Left lung (tissue), 14 donors: ENCODE measurements at places on chromosomes 4 and X. TPM values are rescaled to one million over a fixed set of nuclear protein-coding genes. Genes with fewer than 3 reads are reported as not detected.

RNF128 gene
- total RNA-seq: 20.8 TPM

GRCh38 chr4:165947019-165947418 lies 74.0 kb downstream of the TLL1 start:
- H3K27me3 ChIP-seq: no peaks in the 10 kb centered on the region
- no peak for DNase-seq
- H3K27ac ChIP-seq: no peak overlapping the region
- no peak overlapping the region for H3K4me3 ChIP-seq

GRCh38 chr4:123832173-123833026 lies 435.8 kb downstream of the SPRY1 start:
- DNase-seq: peak; percentile 45
- no peaks in the 10 kb centered on the region for H3K36me3 ChIP-seq
- no peak overlapping the region for H3K4me3 ChIP-seq

- H3K27ac ChIP-seq: no peak overlapping the region
- no peaks in the 10 kb centered on the region for H3K4me1 ChIP-seq
- no peaks in the 10 kb centered on the region for H3K36me3 ChIP-seq
- H3K4me3 ChIP-seq: no peak overlapping the region
- H3K27me3 ChIP-seq: no peaks in the 10 kb centered on the region
These were observed 491.9 kb downstream of the MID1IP1 start for GRCh38 chrX:39293203-39293602.

DNA sequence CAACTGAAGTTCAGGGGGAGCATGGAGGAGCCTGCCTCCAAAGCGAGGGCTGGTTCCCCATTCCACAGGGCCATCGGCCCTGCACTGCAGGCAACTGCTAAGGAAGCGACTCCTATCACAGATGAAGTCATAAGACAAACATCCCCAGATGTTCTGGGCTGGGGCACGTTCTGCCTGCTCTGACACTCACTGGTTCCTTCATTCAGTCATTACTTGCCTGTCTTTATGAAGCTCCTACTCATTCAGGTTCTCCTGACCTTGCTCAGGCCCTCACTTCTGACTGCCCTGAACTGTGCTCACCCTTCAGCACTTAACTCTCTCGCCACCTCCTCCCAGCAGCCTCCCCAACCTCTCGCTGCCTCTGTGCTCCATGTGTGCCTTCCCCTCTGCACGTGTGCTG lies 2.5 kb upstream of the SLC2A9 start:
- DNase-seq: no peak
- no peak overlapping the region for H3K4me3 ChIP-seq
- H3K4me1 ChIP-seq: peaks cover 53% of the 10 kb centered on the region
- H3K27me3 ChIP-seq: no peaks in the 10 kb centered on the region

DNA sequence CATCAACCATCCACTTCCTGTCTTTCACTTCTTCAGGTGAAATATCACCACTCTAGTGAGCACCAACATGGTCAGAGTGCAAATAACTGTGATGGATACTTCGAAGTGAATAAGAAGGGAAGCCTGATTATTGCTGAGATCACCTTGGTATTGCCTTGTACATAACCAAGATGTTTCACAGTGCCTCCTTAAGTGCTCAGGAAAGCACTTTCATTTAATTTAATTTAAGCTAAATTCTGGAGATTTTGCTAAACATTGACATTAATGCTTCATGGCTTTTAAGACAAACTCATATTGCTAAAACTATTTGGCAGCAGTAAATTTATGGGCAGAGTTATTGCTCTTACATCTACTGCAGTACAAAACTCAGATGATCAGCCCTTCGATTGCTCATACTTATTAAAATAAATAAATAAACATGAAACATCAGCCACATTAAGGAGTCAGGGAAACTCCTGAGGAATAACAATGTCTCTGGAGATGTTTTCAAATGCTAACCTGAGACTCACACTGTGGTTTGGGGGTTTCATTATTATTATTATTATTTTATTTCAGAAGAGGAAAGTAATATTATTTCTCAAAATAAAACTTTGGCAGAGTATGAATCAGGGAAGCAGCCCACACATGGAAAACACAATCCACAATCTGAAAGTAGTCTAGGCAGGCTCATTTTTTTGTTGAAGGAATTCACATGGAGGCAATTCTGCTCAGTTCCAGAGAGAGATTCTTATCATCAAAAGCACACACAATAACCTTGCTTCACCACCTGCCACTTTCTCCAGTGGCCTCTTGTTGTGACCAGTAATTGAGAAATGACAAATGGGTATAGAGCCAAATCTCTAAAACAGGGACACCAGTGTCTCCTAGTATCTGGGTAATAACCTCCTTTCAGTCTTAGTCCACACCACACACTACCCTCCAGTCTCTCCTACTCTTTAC lies 344.2 kb downstream of the MAPK10 start:
- H3K36me3 ChIP-seq: no peaks in the 10 kb centered on the region
- no peak for DNase-seq
- no peak overlapping the region for H3K4me3 ChIP-seq
- no peaks in the 10 kb centered on the region for H3K27me3 ChIP-seq
- no peaks in the 10 kb centered on the region for H3K4me1 ChIP-seq

GRCh38 chrX:39318506-39319343 lies 517.5 kb downstream of the MID1IP1 start:
- no peaks in the 10 kb centered on the region for H3K4me1 ChIP-seq
- H3K36me3 ChIP-seq: no peaks in the 10 kb centered on the region
- H3K4me3 ChIP-seq: no peak overlapping the region
- no peaks in the 10 kb centered on the region for H3K27me3 ChIP-seq

FAM47A gene
- total RNA-seq: not detected

ARHGAP24 gene
- total RNA-seq: 25.9 TPM

- H3K36me3 ChIP-seq: no peaks in the 10 kb centered on the region
- H3K27me3 ChIP-seq: peaks cover 17% of the 10 kb centered on the region
- DNase-seq: no peak
- no peaks in the 10 kb centered on the region for H3K4me1 ChIP-seq
These were observed 15.5 kb upstream of the PDZD4 start for GRCh38 chrX:153845842-153846241.

- H3K27me3 ChIP-seq: no peaks in the 10 kb centered on the region
- no peak overlapping the region for H3K4me3 ChIP-seq
- H3K4me1 ChIP-seq: peaks cover 7% of the 10 kb centered on the region
- no peak for DNase-seq
These were observed 35.3 kb downstream of the ARAP2 start for GRCh38 chr4:36208893-36209473.

TEX13D gene
- total RNA-seq: not detected

DNA sequence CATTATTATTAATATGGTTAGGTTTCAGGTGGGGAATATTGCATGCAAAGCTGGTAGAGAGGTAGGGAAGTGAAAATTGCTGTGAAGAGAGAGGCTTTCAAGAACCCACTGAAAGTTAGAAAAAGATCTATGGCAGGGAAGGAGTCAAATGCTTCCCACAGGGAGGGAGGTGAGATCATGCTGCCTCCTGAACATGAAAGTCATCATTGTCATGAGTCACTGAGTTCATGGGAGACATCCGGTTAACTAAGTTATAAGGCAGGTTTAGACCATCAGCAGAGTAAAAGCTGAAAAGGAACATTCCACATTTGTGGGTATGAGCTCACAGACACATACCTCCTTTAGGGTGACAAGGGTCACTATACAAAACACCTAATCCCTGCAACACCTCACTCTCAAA lies 16.2 kb downstream of the GATB start:
- no peak overlapping the region for H3K27ac ChIP-seq
- H3K27me3 ChIP-seq: no peaks in the 10 kb centered on the region
- H3K4me1 ChIP-seq: no peaks in the 10 kb centered on the region
- H3K4me3 ChIP-seq: no peak overlapping the region
- no peaks in the 10 kb centered on the region for H3K36me3 ChIP-seq

- H3K4me1 ChIP-seq: peaks cover 63% of the 10 kb centered on the region
- no peak for DNase-seq
- H3K4me3 ChIP-seq: no peak overlapping the region
- peak overlapping the region; percentile 82 for H3K27ac ChIP-seq
- no peaks in the 10 kb centered on the region for H3K27me3 ChIP-seq
These were observed 90.8 kb downstream of the IRF2 start for GRCh38 chr4:184383497-184384055.

MMRN1 gene
- 24.1 TPM for total RNA-seq

DNA sequence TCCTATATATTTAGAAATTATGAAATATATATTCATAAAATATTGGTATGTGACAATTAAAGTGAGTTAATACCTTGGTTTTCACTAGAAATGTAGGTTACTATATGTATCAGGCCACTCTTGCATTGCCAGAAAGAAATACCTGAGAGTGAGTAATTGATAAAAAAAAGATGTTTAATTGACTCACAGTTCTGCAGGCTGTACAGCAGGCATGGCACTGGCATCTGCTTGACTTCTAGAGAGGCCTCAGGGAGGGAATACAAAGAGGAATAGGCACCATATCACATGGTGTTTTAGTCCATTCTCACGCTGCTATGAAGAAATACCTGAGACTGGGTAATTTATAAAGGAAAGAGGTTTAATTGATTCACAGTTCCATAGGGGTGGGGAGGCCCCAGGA lies 1560.6 kb downstream of the STIM2 start:
- H3K36me3 ChIP-seq: no peaks in the 10 kb centered on the region
- no peaks in the 10 kb centered on the region for H3K4me1 ChIP-seq
- DNase-seq: no peak
- no peak overlapping the region for H3K27ac ChIP-seq

MAGEA1 gene
- not detected for total RNA-seq

GRCh38 chrX:123698979-123699520 lies 33.8 kb downstream of the THOC2 start:
- no peak overlapping the region for H3K4me3 ChIP-seq
- peak; percentile 19 for DNase-seq
- H3K4me1 ChIP-seq: no peaks in the 10 kb centered on the region
- H3K27me3 ChIP-seq: no peaks in the 10 kb centered on the region
- no peak overlapping the region for H3K27ac ChIP-seq

DNA sequence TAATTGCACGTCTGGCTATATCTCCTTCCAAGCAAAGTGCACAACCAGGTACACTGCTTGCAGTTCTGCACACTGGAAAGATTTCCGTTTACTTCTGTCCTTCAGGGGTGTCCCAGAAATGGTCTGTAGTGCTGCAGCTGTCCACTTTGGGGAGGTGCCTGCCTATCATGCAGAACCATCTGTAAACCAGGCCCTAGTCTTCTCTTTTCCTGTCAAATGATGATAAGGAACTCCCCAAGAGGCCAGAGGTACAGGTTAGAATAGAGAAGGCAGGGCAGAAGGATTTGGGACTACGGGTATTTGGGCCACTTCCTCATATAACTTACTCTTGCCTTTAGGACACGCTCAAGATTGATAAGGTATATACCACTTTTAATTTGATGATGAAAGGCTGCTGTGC lies 746.9 kb downstream of the FAT4 start:
- no peak overlapping the region for H3K27ac ChIP-seq
- no peaks in the 10 kb centered on the region for H3K27me3 ChIP-seq
- H3K4me1 ChIP-seq: no peaks in the 10 kb centered on the region
- no peak overlapping the region for H3K4me3 ChIP-seq
- H3K36me3 ChIP-seq: no peaks in the 10 kb centered on the region

FGFRL1 gene
- 23.5 TPM for total RNA-seq

CPZ gene
- 18.4 TPM for total RNA-seq

LINC00632 gene
- 458 TPM for total RNA-seq

DNA sequence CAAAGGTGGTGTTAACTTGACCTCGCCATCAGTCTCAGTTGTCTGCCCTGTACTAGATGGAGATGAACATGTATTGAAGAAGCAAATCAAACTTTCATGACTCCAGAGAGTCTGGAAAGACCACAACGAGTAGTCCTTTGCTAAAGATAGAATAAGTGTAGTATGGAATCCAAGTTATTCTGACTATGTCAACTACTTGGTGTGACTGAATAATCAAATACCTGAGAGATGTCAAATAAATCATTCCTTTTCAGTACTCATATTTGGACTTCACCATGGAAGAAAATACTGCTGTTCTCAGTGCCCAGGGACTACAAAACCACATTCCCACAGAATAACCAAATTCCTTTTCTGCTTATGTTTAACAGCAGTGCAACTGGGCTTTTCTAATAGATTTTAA lies 161.2 kb upstream of the SPRY1 start:
- H3K27ac ChIP-seq: no peak overlapping the region
- H3K36me3 ChIP-seq: no peaks in the 10 kb centered on the region
- no peak overlapping the region for H3K4me3 ChIP-seq
- H3K27me3 ChIP-seq: no peaks in the 10 kb centered on the region
- peaks cover 12% of the 10 kb centered on the region for H3K4me1 ChIP-seq

GRCh38 chrX:48919360-48919841 lies 577 bp upstream of the PIM2 start:
- H3K36me3 ChIP-seq: peaks cover 28% of the 10 kb centered on the region
- no peaks in the 10 kb centered on the region for H3K27me3 ChIP-seq
- H3K27ac ChIP-seq: peak overlapping the region; percentile 88
- H3K4me1 ChIP-seq: peaks cover 3% of the 10 kb centered on the region
- no peak for DNase-seq

GRCh38 chr4:179128299-179128698 lies 1686.1 kb upstream of the AGA start:
- no peaks in the 10 kb centered on the region for H3K27me3 ChIP-seq
- no peaks in the 10 kb centered on the region for H3K4me1 ChIP-seq
- H3K27ac ChIP-seq: no peak overlapping the region
- DNase-seq: no peak
- no peak overlapping the region for H3K4me3 ChIP-seq

PNCK gene
- not detected for total RNA-seq

DNA sequence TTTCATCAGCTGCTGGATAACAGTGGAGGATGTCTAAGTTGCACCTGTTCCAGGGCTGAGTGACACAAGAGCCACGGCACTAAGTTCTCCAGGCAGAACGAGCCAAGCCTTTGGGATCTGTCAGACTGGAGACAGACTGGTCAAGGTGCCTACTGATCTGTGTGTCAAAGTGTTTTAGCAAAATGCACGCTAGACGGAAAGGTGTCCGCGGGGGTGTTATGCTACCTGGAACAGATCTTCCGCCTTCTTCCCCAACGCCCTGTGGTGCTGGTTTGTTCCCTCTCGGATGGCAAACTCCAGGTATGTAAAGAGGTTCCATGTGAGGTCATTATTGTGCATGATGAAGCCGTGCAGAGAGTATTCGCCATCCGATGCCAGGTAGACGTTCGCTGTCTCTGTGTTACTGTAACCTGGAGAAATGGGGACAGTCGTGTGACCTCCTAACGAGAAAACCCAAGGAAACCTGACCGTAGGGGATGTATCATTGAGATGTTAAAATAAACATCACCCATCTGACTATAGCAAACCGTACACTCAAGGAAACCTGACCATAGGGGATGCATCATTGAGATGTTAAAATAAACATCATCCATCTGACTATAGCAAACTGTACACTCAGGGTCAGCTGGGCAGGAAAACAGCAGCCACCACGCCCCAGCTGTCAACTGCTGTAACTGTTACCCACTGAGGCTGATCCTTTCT lies 29.7 kb upstream of the SLC25A6 start:
- peak; percentile 28 for DNase-seq
- no peak overlapping the region for H3K27ac ChIP-seq
- no peak overlapping the region for H3K4me3 ChIP-seq
- H3K4me1 ChIP-seq: no peaks in the 10 kb centered on the region
- peaks cover 50% of the 10 kb centered on the region for H3K36me3 ChIP-seq

WDR17 gene
- total RNA-seq: 4.3 TPM

DNA sequence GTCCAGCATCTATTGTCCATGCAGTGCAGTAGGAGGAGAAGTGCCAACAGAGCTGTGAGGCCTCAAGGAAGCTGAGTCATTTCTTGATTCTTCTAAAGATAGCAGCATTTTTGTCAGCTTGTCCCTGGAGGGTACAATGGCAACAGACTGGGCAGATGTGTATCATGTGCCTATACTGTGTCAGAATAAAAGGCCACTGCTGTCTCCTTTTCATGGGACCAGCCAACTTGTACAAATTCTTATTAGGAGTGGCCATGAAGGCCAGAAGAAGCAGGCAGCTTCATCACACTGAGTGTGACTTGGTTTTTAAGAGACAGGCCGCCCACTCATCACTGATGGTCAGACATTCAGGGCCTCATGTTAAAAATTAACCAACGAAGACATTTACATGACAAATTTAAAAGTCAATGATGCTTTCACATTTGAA lies 185.0 kb upstream of the FAM241A start:
- no peaks in the 10 kb centered on the region for H3K27me3 ChIP-seq
- no peaks in the 10 kb centered on the region for H3K4me1 ChIP-seq
- H3K36me3 ChIP-seq: no peaks in the 10 kb centered on the region
- no peak for DNase-seq

NDST3 gene
- 0.05 TPM for total RNA-seq
